ENCODE measurements at places on chromosomes 7 and 10.
A peak's percentile ranks its signal among the peaks of the same experiment; 100 is the strongest.

- DNase-seq: no peak
Measured at GRCh38 chr10:86083664-86084175, 282.9 kb downstream of the GRID1 start.

DNA sequence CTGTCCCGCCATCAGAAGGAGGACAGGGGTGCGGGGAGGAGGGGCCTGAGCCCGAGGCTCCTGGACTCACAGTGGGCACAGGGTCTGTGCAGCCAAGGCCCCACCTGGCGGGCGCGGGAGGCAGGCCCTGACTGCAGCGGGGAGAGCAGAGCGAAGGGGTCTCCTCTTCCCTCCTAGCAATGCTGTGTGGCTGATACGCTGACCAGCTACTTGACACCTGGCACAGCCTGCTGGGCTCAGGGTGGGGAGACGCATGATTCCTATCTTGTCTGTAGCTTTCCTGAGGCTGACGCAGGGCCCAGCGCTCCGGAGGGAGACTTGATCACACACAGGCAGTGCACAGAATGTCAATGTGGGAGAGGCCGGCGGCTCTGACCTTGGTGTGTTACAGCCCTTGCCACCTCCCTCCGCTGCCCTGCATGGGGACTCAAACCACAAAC, 174.9 kb downstream of the ELFN1 start:
- DNase-seq: peak; percentile 17

GRCh38 chr10:96666741-96667140, 53.6 kb downstream of the PIK3AP1 start:
- no peak for DNase-seq

GRCh38 chr7:4789194-4790077, 14.0 kb downstream of the AP5Z1 start:
- DNase-seq: no peak

- no peak for DNase-seq
Measured at GRCh38 chr10:11076221-11076620, 58.5 kb downstream of the CELF2 start.

DNA sequence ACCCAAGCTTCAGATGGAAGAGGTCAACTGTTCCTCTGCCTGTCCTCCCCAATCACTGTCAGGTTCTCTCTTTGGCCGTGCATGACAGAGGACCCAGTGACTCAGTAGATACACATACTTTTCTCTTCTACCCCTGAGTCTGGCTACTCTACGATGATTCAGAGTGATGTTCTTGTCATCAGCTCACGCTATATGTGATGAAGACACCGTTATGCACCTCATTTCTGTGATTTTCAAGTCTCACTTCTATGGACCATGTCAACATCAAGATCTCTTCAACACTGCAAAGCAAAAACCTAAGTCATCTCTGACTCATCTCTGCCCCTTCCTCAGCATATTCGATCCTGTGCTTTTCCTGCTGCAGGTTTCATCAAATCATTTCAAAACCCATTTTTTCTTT, 76.6 kb upstream of the DGKI start:
- no peak for DNase-seq

- DNase-seq: no peak
Measured at GRCh38 chr7:127996253-127997071, 34.8 kb downstream of the LRRC4 start.

Measured in mesothelial cell of epicardium (in vitro differentiated cells).